HS-5 (cell line): ENCODE measurements at places on chromosomes 11 and 22.

- DNase-seq = no peak
Observed at GRCh38 chr11:8693555-8693954, 11.0 kb downstream of the RPL27A start.

DNA sequence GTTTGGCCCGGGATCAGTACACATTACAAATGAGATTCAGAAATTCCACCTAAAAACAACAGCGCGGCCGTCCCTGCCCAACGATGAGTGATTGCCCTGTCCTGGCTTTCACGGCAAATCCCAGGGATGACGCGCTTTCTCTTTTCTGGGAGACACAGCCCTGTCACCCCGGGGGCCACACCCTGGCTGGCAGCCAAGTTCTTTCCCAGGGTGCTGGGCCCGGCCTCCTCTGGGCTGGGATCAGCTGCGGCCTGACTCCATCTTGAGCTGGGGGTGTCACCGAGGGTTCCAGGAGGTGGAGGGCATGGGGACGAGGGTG is 82.7 kb downstream of the FBLN1 start:
- DNase-seq = no peak

DNA sequence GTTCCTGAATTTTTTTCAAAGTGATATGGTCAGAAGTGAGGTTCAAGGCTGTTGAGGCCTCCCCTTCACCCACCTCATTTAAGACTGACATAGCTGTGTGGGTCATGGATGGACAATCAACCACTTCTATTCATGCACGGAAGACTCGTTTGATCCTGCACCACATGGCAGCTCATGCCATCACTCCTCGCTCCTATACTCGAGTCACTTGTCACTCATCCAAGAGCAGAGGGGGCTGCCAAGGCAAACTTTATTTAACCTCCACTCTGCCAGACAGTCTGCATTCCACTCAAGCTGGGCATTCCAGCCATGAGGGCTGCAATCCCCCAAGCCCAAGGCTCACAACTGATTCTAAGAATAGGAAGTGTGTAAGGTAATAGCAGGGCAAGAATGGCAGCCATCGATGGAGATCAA is 34.1 kb downstream of the SNX19 start:
- DNase-seq = no peak

GRCh38 chr11:12009617-12010321 is 1.3 kb upstream of the DKK3 start:
- DNase-seq = no peak

GRCh38 chr22:48781391-48781790 is 1046.3 kb downstream of the BRD1 start:
- DNase-seq = no peak

DNA sequence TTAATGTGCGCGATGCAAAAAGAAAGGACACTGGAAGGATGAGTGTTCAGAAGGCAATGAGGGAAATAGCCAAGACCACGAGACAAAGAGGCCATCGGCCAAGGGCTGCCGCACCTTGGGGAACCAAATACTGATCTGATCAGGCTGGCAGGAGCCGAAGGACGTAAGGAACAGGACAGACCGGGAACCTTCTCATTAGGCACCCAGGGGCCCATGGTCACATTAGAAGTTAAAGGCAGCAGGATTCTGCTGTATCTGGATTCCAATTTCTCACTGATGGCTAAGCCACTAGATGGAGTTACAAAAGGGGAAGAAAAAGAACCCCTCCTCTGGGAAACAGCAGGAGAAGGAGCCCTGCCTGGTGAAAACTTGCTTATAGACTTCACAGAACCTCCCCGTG is 28.8 kb upstream of the CPT1A start:
- no peak for DNase-seq

DNA sequence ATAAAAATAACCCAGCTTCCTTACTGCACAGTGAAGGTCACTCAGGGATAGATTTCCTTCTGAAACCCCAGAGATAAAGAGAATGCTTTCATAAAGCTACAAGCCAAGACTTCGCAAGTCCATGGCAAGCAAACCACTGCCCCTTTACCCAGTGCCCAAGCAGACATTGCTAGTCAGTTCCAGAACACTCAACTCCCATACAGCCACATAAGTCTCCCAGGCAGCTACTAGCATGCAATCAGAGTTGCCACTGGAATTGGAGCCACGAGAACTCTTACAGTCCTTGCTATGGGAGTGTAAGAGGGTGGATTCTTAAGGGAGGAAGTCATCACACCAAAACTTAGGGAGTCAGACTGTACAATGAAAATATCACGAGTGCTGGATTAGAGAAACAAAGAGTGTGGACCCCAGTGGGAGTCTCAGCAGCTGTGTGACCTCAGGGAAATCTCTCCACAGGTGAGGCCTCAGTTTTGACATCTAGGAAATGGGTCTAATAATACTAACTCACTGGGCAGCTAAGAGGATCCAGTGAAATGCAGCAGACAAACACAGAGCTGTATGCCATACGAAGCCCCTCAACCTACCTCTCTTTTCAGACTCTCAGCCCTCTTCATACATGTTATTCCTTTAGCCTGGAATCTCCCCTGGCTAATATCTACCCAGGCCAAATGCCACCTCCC is 526.6 kb downstream of the MN1 start:
- DNase-seq = no peak

DNA sequence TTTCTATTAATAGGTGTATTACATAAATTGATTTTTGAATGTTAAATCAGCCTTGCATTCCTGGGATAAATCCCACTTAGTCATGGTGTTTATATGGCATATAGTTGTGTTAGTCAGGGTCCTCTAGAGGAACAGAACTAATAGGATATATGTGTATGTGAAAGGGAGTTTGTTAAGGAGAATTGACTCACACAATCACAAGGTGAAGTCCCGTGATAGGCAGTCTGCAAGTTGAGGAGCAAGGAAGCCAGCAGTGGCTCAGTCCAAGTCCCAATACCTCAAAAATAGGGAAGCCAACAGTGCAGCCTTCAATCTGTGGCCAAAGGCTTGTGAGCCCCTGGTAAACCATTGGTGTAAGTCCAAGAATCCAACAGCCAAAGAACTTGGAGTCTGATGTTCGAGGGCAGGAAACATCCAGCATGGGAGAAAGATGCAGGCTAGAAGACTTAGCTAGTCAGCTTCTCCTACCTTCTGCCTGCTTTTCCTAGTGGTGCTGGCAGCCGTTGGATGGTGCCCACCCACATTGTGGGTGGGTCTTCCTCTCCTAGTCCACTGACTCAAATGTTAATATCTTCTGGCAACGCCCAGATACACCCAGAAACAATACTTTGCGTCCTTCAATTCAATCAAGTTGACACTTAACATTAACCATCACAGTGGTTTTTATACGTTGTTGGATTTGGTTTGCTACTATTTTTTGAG is 12.9 kb downstream of the SFI1 start:
- DNase-seq = no peak

DNA sequence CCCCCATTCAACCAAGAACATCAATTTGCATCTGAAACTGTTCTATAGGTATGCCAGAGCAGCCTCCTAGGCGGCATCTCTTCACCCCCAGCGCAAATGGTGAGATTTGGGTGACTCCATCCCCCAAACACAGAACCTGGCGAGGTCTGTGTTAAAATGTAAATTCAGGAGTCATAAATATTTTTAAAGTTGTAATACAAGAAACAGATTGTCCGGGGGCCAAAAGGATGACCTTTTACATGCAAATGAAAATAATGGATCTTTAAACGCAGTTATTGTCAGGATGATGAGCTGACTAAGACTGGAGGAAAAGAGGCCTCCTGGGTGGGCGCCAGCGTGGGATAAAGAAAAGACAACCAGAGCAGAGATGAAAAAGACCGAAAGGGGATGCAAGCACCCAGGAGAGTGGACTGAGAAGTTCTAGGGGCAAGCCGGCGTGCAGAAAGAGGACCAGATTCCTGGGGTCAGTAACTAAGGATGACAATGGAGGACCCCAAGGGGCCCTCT is 16.0 kb upstream of the ADA2 start:
- no peak for DNase-seq

GRCh38 chr11:45919806-45920530 is 2.3 kb upstream of the PEX16 start:
- no peak for DNase-seq

- no peak for DNase-seq
Observed at GRCh38 chr22:31282748-31283468, 9.4 kb downstream of the PIK3IP1 start.

DNA sequence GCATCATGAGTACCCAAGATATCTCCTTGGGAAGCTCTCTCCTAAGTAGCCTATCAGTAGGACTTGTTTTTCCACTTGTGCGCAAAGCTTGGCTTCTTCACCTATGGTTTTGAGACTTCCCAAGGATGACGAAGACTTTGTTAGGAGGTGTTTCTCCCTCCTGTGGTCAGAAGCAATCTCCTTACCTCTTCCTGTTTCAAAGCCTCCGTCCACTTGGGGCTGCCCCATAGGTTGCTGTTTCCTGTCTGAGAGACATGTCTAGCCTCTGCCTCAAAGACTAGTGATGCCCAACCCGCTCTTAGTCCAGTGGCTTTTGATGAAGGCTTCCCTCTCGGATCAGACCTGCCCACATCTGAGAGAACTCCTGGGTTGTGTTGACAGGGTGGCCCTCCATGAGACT is 92.9 kb downstream of the TRAF6 start:
- no peak for DNase-seq

- DNase-seq = no peak
Observed at GRCh38 chr11:36400766-36401455, 104.8 kb downstream of the PRR5L start.

GRCh38 chr11:124938206-124938765 is 2.4 kb upstream of the HEPACAM start:
- no peak for DNase-seq

DNA sequence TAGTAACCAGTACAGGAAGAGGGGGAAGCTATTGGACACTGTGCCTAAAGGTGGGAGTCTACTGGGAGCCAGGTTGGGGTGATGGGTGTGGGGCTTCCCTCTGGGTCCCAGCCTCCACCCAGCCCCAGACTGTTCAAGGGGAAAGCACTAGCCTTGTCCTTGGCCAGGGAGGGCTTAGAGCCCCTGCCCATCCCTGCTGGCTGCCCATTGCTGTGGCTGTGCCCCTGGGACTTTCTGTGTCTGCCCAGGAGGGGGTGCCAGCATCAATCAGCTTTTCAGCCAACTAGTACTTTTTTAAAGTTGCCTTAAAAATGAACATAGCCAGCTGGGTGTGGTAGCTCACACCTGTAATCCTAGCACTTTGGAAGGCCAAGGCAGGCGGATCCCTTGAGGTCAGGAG is 19.9 kb downstream of the INCENP start:
- DNase-seq = no peak

- no peak for DNase-seq
Observed at GRCh38 chr11:11211186-11211585, 141.9 kb downstream of the CSNK2A3 start.

- DNase-seq = no peak
Observed at GRCh38 chr11:19938169-19938856, 222.0 kb downstream of the DBX1 start.

DNA sequence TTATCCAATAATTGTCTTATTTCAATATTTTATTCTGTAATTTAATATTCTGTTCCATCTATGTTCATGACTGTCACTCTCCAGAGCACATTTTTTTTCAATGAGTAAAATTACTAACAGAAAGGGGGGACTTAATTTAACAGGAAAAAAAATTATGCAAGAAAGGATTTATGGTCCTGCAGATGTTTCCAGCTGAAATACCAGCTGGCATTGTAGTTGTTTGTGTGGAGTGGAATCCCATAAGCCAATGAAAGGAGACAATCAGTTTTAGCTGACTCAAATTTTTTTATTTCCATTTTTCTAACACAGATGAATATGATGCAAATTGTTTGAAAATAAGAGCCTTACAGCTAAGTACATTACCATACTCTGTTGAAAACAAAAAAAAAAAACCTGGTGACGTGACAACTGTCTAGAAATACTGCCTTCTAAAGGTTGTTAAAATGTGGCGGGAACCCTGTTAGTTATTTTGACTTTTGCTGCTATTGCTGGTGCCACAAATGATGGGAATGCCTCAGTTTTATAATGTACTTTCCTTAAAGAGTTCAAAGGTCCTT is 389.1 kb downstream of the ETS1 start:
- no peak for DNase-seq

GRCh38 chr22:33476716-33477115 is 418.5 kb upstream of the SYN3 start:
- DNase-seq = no peak

DNA sequence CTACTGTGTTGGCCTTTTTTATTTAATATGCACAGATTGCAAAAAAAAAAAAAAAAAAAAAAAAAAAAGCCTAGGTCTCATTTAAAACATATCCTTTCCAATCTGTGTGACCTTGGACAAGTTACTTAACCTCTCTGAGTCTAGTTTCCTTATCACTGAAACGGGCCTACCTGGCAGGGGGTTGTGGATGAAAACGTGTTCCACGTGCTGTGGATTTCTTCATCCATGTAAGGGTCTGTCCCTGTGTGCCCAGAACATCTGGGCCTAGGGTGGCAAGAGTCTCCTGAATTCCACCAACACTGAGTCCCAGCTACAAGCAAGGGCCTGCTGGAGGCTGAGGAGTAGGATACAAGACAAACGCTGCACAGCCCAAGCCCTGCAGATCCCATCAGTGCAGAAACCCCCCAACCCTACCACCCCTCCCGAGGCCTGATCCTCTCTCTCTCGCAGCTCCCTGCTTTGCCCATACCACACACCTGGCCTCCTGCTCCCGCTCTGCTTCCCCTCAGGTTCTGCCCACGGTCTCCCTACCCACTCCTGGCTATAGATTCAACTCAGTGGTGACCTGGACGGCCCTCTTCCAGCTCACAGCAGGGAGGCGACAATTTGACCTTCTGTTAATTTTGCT is 4.7 kb upstream of the GNAZ start:
- no peak for DNase-seq

GRCh38 chr11:118295815-118296454 is 8.6 kb upstream of the CD3E start:
- DNase-seq = no peak

GRCh38 chr11:88175569-88176075 is 379 bp upstream of the RAB38 start:
- no peak for DNase-seq

DNA sequence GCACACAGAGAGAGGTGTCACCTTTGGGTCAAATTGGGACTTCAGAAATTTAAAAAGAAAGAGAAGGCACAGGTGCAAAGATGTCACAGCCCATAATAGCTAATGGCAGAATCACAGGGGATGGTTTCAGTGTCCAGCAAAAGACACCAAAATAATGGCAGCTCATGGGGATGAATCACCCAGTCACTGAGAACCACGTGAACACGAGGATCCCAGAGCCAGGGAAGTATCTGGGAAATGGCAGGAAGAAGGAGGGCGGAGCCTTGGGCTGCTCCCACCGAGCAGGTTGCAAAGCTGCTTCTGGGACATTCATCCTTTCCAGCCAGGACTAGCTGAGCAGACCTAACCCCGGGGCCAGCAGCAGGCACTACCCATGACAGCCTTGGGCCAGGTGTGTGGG is 45.6 kb downstream of the TRMU start:
- no peak for DNase-seq
